ENCODE measurements at places on chromosomes 7 and 10.

DNA sequence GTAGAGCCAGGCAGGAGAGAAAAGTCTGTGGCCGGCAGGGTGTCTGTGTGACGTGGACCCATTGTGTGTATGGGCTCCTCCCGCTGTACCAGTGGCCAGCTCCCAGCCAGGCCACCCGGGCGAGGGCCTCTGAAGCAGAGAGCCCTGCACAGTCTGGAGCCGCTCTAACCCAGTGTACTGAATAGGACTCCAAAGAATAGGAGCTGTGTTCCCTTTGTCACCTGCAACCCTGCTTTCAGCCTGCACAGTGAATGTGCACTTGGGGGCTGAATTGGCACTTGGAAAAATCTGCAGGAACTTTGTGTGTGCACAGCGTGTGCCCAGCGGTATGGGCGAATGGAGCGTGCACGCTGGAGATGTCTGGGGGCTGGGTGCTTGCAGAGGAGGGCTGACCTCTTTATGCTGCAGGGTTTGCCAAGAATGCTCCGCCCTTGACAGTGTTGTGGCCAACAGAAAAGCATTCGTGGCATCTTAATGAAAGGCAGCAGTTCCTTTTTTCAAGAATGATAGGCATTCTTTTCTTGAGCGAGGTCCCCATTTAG lies 216.2 kb downstream of the AUTS2 start:
- no peak for DNase-seq

DNA sequence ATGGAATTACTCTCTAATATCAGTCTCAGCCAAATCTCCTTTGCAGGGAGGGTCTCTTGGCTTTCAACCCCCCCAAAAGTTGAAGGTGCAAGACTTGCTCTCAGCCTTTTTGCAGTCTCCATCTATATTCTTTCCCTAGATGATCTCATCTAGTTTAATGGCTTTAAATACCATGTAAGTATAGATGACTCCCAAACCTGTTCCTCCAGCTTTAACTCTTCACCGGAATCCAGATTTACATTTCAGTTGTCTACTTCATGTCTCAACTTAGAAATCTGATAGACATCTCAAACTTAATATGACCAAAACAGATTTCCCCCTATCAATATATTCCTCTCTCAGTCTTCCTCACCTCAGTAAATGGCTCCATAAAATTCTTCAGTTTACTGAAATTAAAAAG lies 9.9 kb upstream of the TAS2R41 start:
- DNase-seq: no peak

DNA sequence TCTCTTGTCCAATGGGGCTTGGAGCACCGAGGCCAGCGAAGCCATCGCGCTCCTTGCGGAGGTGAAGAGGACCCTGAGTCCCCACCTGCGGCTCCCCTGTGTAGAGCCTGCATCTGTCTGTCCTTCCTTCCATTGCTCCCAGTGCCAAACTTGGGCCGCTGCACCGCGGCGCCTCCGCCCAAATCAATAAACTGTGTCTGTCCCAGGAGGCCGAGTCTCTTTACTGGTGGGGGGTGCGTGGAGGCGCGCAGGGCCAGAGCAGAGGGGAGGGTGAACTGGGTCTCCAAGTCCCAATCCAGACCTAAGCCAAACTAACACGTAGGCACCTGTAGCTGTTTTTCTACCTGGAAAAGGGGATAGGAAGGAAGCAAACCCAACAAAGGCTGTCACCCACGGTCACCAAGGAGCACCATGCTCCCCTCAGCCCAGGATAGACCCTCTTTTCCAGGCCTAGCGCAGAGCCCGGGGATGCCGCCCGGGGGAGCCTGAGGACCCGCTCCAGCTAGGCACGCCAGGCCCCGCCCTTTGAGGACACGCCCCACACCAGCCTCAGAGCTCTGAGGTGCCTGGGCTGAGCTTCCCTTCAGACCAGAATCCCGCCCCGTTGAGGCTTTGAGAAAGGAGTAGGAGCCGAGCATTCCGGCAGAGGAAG lies 1.2 kb upstream of the CHAT start:
- DNase-seq: no peak

- DNase-seq: no peak
Measured at GRCh38 chr10:13834581-13835286, 248.0 kb downstream of the PRPF18 start.

DNA sequence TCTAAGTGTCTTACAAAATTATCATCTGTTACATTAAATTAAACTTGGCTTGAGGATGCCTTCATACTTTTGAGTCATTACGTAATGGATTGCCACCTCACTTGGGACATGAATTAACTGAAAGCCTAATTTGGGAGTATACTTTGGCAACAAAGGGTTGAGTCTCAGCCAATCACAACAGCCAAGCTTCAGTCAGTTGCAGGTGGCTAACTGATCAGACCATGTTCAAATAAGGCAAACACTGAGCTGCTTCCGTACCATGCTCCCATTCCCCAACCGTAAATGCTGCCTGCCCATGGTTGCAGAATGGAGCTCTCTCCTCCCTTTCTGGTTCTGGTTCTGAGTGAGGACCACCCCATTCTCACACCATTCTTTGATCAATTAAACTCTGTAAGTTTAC lies 92.9 kb upstream of the STK17A start:
- DNase-seq: no peak

DNA sequence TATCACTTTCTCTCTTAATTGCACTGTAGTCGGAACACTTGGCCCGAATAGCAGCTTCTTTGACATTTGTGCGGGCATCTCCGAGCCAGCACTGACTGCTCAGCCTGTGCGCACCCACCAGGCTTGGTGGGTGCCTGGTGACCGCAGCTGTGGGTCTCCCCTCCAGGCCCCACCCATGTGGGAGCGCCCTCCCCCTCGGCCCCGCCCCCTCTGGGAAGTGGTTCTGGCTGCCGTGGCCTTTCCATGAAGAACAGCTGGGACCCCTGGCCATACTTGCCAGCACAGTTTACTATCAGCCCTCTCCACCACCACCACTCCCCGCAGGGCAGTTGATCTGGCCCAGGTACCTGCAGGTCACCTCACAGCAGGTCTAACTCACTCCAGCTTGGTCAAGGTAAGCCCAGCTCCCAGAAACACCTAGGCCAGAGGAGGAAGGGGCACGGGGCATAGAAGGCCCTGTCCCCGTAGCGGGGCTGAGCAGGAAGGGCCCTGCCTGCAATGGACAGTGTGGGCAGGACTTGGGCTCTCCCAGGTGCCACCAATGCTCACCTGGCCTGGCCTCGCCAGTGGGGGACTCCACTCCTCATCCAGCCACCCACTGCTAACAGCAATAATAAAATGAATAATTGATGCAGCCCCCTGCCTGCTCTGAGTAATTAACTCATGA lies 5.8 kb downstream of the RASGEF1A start:
- DNase-seq: no peak

Measured in esophagus squamous epithelium (tissue), 5 donors.